T-helper 2 cell (primary cell): ENCODE measurements at places on chromosomes 1 and 21.

DNA sequence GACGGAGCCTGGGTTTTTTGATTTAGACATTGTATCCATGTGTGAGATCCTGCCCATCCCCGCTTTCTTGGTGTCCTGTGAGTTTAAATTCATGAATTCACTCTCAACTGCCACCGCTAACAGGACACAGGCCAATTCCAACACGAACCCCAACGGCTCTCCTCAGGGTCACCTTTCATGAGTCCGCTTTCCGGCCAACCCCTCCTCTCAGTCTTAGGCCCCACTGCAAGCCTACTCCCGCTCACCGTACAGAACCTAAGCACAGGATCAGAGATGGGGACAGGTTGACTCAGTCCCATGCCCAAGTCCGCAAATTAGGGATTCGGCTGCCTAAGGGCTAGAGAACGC is 238 bp upstream of the SCP2 start:
- DNase-seq, result no peak

DNA sequence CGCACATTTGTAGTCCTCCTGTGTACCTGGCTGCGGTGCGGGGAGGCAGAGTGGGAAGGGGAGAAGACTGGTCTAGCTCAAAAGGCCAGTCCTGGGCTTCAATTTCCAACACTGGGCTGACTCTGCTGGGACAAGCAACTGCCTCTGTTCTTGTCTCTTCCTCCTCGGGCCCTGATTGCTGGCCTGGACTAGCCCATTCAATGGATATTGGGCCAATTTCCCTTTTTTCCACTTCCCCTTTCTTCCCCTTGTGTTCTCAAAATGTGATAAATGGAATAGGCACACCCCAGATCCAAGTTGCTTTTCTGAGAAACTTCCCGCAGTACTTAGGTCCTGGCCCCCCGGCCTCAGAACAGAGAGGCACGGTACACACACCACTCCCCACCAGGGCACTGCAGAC is 48.2 kb downstream of the SPSB1 start:
- DNase-seq, result no peak

- DNase-seq, result no peak
These were observed 13.5 kb downstream of the TBX15 start for GRCh38 chr1:118974661-118975060.

GRCh38 chr1:180415985-180416633 is 86.3 kb downstream of the ACBD6 start:
- DNase-seq, result peak; percentile 43

DNA sequence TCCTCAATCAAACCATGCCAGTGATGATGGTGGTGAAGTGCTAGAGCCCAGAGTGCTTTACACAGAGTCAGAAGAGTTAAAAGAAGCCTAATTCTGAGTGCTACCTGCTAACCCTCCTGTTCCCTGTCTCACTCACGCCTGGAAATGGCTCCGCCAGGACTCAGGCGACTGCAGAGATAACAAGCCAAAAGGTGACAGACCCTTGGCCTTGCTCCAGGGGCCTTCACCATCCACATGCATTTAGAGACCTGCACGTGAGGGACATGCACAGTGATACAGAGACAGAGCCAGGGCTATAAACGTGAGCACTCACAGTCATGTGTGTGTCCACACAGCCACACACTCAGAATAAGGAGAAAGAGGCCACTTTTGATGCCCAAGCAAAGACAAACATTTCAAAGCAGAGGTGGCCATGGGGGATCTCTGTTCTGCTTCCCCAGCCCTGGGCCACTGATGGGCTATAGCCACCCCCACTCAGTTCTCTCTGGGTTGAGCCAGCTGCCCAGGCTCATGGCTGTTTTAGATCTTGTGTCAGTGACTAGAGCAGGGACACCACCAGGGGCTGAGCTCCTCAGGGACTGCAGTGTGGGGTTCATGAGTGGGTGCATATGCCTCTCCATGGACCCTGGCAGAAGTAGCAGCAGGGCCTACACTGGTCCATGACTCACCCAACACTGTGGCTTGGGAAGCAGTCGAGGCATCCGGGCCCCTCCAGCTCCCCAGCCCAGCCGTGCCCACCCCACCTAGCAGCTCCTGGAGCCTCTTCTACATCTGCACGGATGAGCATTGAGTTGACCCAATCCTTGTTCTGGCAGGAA is 117.2 kb downstream of the EPHB2 start:
- no peak for DNase-seq

GRCh38 chr1:17265162-17265561 is 16.3 kb downstream of the PADI3 start:
- DNase-seq, result no peak

DNA sequence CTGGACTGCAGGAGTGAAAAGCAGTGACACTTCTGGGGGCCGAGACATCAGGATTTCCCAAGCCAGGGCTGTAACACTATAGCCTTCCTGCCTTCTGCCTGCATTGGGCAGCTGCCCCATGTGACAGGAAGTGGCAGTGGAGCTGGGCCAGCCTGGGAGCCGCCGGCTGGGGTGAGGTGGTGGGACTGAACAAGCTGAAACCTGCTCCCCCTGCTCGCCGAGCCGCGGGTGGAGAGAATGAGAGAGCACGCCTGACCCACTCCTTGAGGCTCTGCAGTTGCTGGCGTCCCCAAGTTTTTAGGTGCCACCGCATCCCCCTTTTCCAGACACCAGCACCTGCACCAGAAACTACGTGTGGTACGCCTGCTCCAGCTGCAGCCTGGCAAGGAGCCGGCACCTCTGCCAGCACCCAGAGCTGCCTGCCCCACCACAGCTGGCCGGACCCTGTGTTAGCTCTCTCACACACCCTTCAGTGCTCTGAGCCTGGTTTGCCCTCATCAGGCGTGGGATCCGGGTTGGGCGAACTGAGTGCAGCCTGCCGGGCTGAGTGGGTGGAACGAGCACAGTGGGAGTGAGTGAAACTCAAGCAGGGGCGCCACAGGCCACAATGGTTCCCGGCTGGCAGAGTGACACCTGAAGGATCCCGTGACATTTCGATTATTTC is 119.4 kb downstream of the AKT3 start:
- no peak for DNase-seq

GRCh38 chr1:246564839-246565750 is 966 bp downstream of the TFB2M start:
- no peak for DNase-seq

GRCh38 chr1:145979746-145980456 is 15.4 kb downstream of the POLR3GL start:
- DNase-seq, result no peak

DNA sequence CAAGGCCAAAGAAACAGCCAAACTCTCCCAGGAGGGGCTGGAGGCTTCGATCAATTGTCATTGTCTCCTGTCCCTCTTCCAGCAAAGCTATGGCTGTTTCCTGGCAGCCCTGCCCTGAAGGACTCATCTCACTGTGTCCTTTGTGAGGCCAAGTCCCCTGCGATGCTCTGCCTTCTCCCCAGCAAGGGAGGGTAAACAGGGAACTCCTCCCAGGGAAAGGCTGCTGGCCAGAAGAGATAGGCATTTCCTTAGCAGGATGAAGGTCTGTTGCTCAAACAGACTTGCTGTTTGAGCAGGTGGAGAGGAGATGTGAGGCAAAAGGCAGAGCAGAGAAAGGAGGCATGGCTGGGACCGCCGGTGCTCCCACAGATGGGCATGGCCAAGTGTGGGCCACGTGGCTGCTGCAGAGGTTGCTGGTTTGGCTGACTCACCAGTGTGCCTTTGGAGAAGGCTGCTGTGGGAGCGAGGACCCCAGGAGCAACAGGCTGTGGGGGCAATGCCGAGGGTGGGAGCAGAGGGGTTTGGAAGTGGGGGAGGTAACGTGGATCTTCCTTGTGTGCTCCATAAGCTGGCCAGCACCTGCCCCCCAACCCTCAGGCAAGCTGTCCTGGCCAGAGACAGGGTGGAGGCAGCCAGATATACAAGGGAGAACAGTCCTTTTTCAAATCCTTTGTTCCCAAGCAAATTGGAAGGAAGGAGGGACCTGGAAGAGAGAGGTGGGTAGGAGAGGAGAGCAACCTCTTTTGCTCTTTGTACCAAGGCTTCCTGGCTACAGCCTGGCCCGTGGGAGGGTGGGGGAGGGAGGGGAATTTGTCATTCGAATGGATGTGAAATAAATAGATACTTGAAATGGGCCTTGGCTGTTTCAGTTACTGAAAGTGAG is 449.8 kb downstream of the SIPA1L2 start:
- no peak for DNase-seq

GRCh38 chr1:228279011-228279721 is 71.3 kb downstream of the OBSCN start:
- no peak for DNase-seq

DNA sequence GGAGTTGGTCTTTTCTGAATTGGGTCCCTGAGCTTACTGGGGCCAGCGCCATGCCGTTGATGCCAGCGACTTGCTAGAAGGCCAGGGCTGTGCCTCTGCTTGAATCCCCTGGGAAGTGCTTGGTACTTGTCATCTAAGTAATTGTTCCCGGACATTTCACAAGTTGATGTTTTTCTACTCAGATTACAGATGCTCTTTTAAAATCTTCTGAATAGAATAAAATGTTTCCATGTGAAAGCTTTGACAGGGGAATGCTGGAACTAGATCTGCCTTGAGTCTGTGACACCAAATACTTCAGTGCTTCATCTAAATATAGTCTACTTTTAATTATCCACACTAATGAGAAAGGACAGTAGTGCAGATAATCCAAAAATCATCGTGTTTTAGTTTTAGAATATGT is 38.3 kb downstream of the PTGFRN start:
- no peak for DNase-seq

GRCh38 chr1:117657031-117657430 is 51.2 kb downstream of the TENT5C start:
- peak; percentile 65 for DNase-seq

DNA sequence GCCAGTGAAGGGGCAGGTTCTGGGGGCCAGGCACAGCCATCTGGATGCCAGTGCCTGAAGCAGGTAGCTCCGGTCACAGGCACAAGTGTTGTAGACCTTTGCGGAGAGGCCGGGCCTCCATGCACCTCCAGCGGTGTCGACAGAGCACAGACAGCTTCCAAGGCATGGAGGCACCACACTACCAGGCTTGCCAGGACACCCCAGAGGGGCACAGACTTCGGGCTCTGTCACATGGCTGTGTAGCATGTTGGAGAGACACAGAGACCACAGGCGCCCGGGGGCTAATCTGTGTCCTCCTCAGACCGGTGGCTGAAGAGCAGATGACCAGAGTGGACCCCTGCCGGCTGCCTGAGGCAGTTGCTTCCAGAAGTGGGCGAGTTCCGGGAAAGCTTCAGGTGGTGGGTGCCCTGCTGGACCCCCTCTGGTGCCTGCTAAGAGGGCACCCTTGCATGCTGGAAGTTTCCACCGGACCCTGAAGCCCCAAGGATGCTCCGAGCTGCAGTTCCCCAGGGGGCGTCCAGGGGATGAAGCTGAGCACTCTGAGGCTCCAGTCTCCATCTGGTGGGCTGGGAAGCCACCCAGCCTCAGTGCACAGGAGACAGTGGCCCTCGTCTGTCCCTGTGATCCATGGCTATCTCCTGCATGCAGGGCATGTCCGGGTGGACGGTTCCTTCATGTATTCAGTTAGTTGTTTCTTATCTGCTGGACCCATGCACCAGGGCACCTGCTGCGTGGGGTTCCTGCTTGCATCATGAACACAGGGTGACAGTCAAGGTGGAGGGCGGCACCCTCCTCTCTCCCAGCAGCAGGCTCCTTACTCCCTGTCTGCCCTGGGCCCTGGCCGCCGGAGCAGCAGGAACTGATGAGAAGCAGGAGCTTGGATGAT is 82.4 kb downstream of the OBSCN start:
- DNase-seq, result peak; percentile 6

DNA sequence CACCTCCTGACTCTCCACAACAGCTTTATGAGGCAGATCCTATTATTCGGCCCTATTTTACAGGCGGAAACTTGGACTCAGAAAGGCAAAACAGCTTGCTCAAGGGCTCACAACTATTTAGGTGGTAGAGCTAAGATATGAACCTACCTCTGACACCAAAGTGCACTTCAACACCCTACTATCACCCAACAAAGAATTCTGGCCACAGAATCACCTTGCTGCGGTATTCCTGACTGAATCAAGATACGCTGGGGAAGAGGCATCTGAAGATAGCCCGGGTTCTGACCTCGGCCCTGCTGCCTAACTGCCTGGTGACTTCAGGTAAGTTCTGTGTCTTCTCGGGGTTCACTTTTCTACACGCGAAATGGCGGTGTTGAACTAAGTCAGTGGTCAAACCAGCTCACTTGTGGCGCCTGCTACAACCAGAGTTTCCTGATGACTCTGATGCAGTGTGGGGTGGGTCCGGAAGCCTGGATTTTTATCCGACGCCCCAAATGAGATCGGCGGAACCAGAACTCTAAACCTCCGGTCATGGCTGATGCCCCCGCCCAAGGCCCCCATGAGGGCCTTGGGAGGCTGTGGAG is 608 bp downstream of the PEF1 start:
- DNase-seq, result no peak

DNA sequence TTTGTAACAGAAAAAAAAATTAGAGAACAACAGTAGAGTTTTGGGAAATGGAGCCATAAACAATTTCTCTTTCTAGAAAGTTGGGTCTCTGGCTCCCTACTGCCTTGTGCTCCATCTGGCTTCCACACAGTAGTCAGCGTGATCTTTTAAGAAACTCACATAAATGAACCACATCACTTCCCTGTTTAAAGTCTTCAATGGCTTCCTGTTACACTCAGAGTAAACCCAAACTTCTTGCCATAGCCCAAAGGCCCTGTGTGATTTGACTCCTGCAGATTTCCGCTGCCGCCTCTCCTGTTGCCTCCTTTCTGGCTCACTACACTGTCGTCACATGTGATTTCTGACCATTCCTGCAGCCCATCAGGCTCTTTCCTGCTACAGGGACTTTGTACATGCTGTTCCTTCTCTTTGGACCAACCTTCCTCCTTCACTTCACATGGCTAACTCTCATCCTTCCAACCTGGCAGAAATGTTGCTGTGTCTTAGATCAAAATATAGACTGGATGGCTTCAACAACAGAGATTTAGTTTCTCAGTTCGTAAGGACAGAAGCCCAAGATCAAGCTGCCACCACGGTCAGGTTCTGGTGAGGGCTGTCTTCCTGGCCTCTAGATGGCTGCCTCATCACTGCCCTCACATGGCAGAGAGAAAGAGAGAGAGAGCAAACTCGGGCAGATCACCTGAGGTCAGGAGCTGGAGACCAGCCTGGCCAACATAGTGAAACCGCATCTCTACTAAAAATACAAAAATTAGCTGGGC is 34.0 kb downstream of the OPRD1 start:
- no peak for DNase-seq

GRCh38 chr1:213570487-213570886 is 417.3 kb upstream of the PROX1 start:
- no peak for DNase-seq

- no peak for DNase-seq
These were observed 6.9 kb upstream of the NRAS start for GRCh38 chr1:114723457-114723856.

- DNase-seq, result no peak
These were observed 95.9 kb downstream of the PHTF1 start for GRCh38 chr1:113663165-113663951.

- no peak for DNase-seq
These were observed 46.3 kb downstream of the PRDM15 start for GRCh38 chr21:41832596-41833496.

GRCh38 chr1:110190282-110190929 is 19.7 kb upstream of the KCNC4 start:
- DNase-seq, result no peak
